Right lung (tissue), 10 donors: ENCODE measurements at places on chromosomes 5 and 9. TPM values are rescaled to one million over a fixed set of nuclear protein-coding genes. Genes with fewer than 3 reads are reported as not detected.

The MEIKIN gene
- polyA plus RNA-seq: not detected

The PCDHGA8 gene
- 0.84 TPM for polyA plus RNA-seq

The DMGDH gene
- polyA plus RNA-seq: 2.9 TPM

The CFAP90 gene
- polyA plus RNA-seq: 11.8 TPM

The PCDHA2 gene
- 0.31 TPM for polyA plus RNA-seq

The SLC28A3 gene
- 0.95 TPM for polyA plus RNA-seq

The CKS2 gene
- 76.3 TPM for polyA plus RNA-seq

The NIPAL4 gene
- polyA plus RNA-seq: 0.10 TPM

The PCDHA9 gene
- 0.06 TPM for polyA plus RNA-seq

The MSH3 gene
- 17.4 TPM for polyA plus RNA-seq

The PTGS1 gene
- polyA plus RNA-seq: 4.0 TPM

The SPINK6 gene
- polyA plus RNA-seq: not detected

The GLRA1 gene
- polyA plus RNA-seq: 0.13 TPM

The KLF4 gene
- polyA plus RNA-seq: 46.5 TPM

The DMRTA1 gene
- 2.3 TPM for polyA plus RNA-seq

The SPATA31C1 gene
- not detected for polyA plus RNA-seq

The HINT1 gene
- polyA plus RNA-seq: 306 TPM

The OLFML2A gene
- 72.1 TPM for polyA plus RNA-seq
